ENCODE measurements at places on chromosomes 3 and 15.

DNA sequence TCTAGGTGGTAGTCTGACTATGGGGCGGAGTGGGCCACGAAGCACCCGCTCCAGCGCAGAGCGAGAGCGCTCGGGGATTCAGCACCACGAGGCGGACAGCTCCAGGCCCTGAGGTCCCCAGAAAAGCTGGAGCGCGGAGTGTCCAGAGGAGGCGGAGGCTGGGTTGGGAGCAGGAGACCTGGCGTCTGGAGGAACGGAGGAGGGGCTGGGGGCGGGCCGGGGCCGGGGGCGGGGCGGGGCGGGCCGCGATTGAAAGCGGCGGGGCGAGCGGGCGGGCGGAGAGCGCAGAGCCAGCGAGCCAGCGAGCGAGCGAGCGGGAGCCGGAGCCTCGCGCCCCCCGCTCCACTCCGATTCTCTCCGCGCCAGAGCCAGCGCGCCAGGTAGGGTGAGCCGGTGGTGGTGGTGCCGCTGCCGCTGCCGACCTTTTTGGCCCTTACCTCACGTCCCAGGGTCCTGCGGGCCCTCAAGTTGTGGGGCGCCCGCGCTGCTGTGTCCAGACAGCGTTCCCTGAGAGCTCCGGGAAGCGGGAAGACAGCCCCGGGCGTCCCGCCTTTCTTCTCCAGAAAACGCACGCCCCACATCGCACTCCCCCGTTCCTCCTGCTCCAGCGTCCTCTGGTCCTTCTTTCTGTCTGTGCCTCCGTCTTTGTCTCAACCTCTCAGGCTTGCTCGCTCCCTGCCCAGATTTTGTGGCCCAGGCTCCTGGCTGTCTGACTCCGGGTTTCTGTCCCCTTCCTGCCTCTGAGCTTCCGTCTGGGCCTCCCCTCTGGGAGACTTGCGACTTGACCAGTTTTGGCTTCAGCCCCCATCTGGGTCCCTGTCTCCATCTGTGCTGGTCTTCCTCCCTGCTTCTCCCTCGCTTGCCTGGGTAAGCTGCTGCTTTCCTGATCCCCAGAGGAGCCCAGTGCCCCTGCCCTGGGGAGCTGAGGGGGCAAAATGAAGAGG lies at the start of gene GRM2:
Gene GRM2 (plus strand): TSS at position 281 of the 944 bp plus-strand sequence. CDS start 1,916 bp downstream, outside the sequence.
- peak; percentile 97 for DNase-seq

DNA sequence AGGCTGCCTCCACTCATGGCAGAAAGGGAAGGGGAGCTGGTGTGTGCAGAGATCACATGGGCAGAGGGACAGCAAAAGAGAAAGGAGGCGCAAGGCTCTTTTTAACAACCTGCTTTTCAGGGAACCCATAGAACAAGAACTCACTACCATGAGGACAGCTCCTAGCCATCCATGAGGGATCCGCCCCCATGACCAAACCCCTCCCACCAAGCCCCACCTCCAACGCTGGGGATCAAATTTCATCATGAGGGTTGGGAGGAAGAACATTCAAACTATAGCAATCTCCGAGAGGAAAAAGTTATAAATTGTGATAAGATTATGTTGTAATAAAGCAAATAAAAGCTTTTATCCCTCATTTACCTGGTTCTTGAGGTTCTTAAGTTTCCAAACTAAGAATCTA lies 84.7 kb upstream of the LMCD1 start:
- DNase-seq = peak; percentile 32

- peak; percentile 52 for DNase-seq
Observed at GRCh38 chr3:52820736-52821135, 9.7 kb downstream of the ITIH4 start.

DNA sequence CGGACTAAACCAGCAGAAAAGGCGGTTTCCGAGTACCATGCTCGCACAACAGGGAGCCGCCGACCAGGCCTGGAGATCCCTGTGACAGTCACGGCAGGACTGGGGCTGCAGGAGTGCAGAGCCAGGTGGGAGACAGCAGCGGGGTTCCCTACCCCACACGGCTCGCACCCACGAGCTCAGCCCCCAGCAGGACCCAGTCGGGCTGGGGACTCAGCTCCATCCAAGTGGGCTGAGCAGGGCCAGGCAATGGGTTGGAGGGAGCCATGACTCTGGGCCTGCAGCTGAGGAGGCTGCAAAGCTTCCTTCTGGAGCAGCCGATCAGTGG lies 15.8 kb downstream of the XXYLT1 start:
- DNase-seq = no peak

DNA sequence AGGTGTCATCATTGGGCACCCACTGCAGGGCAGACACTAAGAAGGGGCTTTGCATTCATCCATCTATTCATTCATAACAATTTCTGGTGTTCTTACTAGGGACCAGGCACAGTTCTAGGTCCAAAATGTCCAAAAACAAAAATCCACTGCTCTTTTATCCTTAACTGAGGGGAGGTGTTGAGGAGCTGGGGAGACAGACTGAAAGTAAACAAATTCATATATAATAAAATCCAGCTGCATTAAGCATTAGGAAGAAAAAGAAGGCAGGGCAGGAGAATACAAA lies 1.1 kb downstream of the EIF4E3 start:
- no peak for DNase-seq

DNA sequence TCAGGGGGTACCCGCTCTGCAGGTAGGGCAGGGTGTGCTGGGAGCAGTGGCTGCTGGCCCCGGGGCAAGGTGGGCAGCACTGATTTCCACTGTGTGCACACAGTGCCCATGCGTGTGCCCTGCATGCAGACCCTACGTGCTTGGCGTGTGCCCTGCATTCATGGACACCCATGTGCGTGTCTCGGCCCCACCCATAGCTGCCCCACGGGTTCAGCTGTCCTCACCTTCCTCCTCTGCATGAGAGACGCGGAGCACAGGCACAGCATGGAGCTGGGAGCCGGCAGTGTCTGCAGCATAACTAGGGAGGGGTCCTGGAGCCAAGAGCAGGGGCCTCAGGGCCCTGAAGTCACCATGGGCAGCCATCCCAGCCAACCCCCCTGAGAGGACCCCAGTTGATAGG lies 1.6 kb upstream of the UCN2 start:
- no peak for DNase-seq

- no peak for DNase-seq
Observed at GRCh38 chr15:71691458-71692417, 118.6 kb upstream of the NR2E3 start.

GRCh38 chr3:8020047-8020841 lies 481.4 kb upstream of the LMCD1 start:
- no peak for DNase-seq

DNA sequence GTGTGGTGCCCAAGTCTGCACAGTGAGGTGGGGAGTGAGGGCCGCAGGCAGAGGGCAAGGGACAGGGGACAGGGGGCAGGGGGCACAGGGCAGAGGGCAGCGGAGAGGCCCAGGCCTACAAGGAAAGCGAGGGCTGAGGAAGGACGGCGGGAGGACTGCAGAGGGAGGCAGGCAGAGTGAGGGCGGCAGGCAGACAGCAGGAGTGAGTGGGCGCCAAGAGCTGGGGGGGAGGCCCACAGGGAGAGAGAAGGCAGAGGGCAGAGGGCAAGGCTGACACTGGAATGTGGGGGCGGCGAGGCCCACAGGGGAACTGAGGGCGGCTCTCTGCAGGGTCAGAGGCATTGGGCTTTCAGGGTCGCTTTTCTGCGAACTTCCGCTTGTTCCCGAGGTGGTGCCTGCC lies 267.8 kb upstream of the NDN start:
- DNase-seq = no peak

- no peak for DNase-seq
Observed at GRCh38 chr3:149933858-149934257, 36.8 kb downstream of the PFN2 start.

DNA sequence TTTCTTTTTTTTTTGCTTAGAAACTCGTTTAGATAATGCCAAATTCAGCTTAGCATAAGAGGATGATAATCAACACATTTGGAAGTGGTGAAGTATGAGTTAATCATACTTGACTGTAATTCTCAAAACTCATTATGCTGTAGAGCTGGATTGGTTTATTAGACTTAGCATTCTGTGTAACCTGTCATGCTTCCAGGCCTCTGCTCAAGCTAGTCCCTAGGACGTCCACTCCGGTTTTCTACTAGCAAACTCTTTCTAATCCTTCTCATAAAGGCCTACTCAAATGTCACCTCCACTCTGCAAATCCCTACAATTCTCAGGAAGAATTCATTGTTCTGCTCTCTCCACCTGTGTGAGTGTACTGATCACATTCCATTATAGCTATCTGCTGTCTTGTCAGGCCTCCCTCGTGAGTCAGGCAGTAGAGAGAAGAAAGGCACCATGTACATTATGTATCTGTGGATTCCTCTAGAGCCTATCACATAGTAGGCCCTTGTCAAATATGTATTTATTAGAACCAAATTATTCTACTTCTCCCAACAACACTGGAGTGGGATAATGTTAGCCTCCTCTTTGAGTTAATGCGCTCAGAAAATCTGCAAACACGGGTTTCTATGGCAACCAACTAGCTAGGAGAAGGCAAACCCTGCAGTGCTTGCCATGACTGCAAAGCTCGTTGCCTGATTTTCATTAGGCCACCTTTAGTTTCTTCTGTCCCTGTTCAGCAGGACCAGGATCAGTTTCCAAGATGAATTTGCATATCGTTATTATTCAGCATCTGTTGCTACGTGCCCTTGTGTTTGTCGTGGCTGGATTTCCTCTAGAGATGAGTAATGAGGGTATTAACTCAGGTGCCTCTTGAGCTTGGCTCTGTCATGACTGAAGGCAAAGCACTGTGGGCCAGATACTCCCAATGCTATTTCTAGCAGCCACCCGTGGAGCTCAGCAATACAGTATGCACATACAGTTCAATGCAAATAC lies 30.7 kb downstream of the ATP13A5 start:
- DNase-seq = no peak

- no peak for DNase-seq
Observed at GRCh38 chr3:23209747-23210487, 6.8 kb downstream of the UBE2E2 start.

DNA sequence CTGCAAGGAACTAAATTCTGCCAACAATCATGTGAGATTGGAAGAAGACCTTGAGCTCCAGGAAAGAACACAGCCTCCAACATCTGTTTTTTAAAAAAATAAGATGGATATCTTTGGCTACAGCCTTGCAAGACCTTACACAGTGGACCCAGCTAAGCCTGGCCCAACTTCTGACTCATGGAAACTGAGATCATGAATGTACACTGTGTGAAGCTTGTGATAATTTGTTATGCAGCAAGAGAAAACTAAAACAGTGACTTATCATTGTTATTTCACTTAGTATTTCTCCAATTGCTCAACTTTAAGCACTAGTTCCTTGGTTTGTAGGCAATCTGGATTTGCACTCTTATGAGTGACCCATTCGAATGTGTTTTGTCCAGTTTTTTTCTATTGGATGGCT lies 29.3 kb downstream of the SHQ1 start:
- no peak for DNase-seq

- no peak for DNase-seq
Observed at GRCh38 chr3:190122198-190122771, 1.6 kb upstream of the P3H2 start.

- no peak for DNase-seq
Observed at GRCh38 chr3:71690341-71690841, 34.8 kb downstream of the EIF4E3 start.

GRCh38 chr3:174331095-174331800 lies 527.9 kb upstream of the NAALADL2 start:
- DNase-seq = no peak

DNA sequence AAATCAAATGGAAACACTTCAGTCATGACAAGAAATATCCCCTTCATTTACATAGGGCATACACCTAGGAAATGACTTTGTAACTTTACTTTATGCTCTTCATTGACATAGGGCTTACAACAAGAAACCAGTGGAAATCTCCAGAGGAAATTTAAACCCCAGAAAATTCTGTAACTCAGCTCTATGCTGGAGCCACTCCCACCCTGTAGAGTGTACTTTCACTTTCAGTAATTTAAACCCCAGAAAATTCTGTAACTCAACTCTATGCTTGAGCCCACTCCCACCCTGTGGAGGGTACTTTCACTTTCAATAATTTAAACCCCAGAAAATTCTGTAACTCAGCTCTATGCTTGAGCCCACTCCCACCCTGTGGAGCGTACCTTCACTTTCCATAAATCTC lies 987.1 kb upstream of the CADM2 start:
- DNase-seq = no peak

DNA sequence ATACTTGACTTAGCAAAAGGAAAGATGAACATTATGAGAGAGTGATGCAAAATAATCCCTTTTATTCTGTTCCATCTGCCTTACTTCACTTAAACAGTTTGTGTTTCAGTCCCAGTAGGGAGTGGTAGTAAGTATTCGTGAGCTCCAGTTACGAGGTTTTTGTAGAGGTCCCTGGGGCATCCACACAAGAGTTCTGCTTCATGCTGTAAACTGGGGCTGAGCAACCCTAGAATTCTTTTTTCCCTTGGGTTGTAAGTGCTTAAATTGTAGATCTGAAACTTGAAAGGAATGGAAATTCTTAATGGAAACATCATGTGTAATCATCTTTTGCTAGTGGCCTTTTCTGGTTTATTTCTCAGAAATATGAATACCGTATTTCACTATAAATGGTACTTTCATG lies 79.5 kb downstream of the SEMA6D start:
- DNase-seq = no peak

DNA sequence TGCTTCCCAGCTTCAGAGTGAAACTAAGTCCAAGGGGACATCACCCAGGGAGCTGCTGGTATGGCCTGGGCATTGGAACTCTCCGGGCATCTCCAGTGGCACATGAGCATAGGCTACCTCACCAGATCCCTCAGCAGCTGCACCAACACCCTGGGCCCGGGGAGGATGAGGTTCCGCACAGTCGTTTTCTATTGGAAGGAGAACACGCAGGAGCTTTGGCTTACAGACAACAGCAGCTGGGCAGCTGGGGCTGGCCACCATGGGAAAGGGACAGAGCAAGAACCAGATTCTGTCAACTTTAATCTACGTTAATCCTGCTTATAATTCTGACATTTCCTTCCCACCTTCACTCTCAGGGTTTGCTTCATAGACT lies 65.5 kb downstream of the MYO1E start:
- DNase-seq = no peak

DNA sequence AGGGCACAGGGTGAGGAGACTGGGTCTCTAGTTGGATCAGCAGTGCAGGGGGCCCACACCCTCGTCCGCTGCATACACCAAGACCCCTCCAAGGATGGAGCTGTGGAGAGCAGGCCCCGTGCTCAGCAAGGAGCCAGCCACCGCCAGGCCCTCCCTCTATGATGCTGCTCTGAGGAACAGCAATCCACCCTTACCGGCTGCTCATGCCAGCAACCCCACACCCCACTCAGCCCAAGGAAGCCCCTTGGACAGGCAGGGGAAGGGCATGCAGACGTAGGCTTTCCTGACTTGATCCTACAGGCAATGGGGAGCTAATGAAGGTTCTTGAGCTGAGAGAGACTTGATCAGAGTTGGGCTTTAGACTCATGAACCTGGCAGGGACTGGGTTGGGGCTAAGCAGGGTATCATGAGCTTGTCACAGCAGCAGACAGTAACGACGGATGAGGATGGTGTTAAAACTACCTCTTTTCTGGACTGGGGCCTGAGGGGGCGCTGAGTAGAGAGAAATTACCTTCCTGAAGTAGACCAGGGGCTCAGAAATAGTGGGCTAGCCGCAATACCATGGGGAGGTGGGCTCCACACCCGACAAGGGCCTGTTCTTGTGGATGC lies 50.5 kb upstream of the FGD5 start:
- no peak for DNase-seq

DNA sequence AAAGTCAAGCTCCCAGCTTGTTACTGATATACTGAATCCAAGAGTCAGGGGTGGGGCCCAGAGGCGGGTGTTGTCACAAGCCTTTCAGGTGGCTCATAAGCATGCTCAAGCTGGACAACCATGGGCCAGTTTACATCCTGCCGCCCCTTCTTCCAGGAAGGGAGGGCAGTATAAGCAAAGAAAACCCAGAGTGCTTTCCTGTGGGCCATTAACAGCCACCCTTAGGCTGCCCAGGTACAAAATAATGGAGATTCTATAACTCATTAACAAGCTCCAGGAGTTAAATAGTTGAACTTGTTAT lies 183.2 kb downstream of the NTRK3 start:
- no peak for DNase-seq

GRCh38 chr3:186299327-186299726 lies 62.7 kb downstream of the DGKG start:
- no peak for DNase-seq

Data from nephron progenitor cell (in vitro differentiated cells).